Fibroblast of skin of left biceps (primary cell): ENCODE measurements at places on chromosomes 2 and 18.

- DNase-seq, result no peak
These were observed 54.4 kb downstream of the SCN3A start for GRCh38 chr2:165149439-165149838.

DNA sequence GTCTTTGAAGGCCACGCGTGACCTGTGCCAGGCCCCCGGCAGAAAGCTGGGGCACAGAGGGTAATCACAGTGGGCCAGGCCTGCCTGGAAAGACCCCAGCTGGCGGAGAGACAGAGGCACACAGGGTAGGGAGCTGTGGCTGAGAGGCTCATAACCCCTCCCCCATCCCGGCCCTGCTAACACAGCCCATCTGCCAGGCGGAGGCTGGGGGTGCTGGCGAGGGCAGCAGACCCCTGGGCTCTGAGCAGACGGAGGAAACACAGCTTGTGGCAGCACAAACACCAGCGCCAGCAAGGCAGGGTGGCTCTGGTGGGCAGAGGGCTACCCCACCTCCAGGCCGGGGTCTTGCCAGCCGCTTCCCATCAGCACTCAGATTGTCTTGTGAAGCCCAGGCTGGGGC lies 19.0 kb downstream of the HS6ST1 start:
- no peak for DNase-seq

DNA sequence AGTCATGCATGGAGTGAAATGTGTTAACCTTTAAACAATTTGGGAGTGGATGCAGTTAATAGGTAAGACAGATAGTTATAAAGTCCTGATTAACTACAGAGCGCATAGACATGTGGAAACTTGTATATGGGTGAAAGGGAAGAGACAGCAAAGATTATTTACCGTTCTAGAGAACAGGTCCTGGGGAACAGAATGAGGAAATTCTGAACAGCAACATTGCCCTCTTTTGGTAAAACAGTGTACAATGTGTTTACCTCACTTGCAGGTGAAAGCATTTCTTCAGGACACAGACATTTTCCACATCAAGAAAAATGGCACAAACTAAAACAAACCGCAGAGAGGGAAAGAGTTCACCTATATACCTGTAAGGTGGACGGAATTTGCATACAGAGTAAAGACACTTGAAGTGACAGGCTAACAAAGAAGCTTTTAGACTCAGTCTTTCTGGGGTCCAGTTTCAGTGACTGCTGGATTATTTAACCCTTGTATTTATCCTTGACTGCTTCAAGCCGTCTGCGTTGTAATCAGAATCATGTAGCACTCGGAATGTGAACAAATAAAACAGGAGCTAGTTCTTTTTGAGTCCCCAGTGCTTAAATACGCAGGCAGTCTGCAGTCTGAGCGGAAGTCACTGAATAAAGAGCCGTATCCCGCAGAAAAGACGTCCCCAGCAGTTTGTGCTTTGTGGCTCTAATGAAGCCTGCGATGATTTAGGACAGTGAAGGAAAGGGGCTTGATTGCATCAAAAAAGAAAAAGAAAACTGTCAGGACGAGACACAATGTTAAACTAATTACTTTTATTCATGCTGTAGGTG lies 364.8 kb upstream of the GALNT5 start:
- peak; percentile 9 for DNase-seq

DNA sequence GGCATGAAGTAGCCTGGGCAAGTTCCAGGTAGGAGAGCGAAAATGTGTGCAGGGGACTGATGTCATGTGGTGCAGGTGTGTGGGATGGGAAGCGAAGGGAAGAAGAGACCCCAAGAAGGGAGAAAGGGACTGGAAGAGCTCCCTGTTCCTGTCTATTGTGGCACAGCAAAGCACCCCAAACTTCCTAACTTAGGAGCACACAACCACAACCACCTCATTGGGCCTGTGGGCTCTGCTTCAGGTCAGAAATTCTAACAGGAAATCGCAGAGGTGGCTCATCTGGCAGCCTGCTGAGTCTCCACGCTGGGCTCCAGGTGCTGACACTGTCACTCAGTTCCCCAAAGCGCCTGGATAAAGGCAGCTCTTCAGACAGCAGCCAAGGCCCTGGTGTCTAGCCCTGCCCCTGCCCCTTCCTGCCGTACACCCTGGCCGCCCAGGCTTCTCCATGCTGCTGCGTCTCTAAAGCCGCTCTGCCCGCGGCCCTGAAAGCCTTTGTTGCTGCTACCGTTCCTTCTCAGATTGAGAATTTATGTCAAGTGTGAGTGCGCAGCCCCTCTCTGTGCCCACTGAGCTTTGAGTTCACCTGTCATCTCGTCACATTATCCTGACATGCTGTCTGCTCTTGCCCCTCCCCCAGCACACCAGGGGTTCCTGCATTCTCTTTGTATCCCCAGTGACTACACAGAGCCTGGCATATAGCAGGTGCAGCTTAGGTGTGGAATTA lies 140.2 kb upstream of the BCL2L11 start:
- no peak for DNase-seq

DNA sequence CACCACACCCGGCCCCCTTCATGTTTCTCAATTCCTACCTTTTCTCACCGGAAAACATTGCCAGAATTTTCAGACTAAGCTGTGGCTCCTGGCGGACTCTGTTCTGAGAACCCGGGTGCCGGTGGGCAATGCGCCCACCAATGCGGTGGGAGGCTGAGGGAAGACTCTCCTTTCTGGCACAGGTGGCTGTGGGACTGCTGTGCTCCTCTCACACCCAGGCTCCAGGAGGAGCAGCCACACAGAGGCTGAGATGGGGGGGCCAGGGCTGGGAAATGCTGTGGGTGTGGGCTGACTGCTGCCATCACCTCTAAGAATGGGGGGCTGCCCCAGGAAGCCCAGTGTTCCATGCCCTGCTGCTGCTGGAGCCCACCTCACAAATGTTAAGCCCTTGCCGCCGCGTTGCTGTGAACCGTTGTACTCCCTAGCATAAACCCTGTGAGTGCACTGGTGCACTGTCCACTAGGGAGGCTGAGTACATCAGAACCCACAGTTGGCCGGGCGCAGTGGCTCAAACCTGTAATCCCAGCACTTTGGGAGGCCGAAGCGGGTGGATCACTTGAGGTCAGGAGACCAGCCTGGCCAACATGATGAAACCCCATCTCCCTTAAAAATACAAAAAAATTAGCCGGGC lies 152.6 kb downstream of the LDLRAD4 start:
- no peak for DNase-seq

DNA sequence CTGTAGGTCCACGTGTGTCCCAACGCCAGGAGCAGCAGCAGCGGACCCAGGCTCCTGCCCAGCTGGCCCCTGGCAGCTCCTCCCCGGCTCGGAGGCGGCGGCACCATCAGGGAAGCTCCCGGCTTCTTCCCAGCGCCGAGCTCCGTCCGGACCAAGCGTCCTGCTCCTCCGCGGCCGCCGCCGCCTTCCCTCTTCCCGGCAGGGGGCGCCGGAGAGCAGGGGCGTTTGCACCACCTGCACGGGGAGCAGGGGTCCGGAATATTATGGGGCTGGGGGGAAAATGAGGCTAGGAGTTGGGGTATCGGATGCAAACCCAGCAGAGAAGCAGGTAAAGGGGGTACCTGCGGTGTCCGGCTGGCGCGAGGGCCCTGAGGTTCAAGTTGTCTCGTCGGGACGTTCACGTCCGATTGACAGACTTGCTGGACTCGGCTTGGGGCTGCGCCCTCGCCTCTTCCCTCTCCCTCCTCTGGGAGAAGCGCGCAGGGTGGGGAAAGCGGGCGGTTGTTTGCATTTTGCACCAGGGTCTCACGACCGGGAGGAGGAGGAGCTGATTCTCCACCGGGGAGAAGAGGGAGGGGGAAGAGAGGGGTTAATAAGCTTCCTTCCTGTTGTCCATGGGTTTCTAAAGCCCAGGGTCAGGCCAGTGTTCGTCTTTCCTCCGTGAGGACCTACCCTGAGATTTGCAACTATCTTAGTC lies at the start of gene CCBE1:
Gene CCBE1, minus strand, starts transcription at position 188 of the 697 bp plus-strand sequence.
- DNase-seq, result no peak

- no peak for DNase-seq
These were observed 246.4 kb upstream of the PXDN start for GRCh38 chr2:1990724-1991123.

GRCh38 chr2:43327119-43327518 lies 100.7 kb upstream of the ZFP36L2 start:
- no peak for DNase-seq

GRCh38 chr18:46402396-46402795 lies 254.6 kb downstream of the LOXHD1 start:
- DNase-seq, result no peak

DNA sequence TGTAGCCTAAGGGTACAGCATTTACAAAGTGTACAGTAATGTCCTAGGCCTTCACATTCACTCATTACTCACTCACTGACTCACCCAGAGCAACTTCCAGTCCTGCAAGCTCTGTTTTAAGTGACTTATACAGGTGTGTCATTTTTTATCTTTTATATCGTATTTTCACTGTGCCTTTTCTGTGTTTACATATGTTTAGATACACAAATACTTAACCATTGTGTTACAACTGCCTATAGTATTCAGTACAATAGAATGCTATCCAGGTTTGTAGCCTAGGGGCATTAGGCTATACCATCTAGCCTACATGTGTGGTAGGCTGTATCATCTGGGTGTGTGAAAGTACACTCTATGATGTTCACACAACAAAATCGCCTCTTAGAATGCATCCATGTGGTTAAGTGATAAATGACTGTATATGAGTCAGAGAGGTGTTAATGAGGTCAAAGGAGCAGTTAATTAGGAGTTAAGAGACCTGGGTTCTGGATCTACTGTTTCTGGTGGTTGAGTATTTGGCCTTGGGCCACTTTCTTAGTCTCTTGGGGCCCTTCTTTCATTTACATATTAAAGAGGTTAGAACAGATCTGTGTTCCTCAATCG lies 149.1 kb downstream of the GREB1L start:
- DNase-seq, result no peak

GRCh38 chr2:203580844-203581243 lies 45.7 kb upstream of the RAPH1 start:
- DNase-seq, result no peak

- DNase-seq, result no peak
These were observed 16.6 kb upstream of the RPE start for GRCh38 chr2:209985874-209986273.

DNA sequence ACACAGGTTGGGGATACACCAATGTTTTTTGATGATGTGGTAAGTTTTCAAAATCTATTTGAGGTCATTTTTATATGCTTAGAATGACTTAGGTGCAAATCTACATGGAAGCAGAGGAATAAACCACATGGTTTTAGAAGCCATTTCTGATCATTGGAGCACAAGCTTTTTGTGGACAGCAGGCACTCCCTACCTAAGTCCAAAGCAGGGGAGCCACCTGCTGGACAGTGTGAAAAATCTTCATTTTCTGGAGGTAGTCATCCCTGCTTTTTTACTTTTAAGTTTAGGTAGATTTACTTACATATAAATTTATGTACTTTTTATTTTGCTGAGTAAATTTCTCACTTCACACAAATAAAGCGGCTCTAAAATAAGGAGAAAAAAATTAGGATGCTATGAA lies 323.2 kb downstream of the PLCL1 start:
- DNase-seq, result peak; percentile 23

DNA sequence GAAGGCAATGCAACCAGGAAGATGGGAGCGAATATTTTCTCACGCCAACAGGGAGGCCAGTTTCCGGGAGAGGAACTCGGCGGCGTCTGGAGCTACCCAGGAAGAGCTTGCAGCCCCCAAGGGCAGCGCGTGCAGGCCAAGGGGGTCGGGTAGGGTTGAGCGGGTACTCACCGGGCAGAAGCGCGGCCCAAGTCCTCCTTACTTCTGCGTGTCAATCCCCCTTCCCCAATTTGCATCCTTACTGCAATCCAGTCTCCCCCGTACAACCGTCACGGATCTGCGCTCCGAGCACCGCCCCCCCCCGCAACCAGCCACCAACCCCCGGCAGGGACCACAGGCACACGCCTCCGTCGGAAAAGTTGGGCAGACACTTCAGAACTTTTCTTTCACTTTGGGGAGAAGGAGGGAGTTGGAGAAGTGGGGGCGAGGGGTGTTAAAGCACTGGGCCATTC lies 1.3 kb downstream of the ATP8B1 start:
- no peak for DNase-seq

DNA sequence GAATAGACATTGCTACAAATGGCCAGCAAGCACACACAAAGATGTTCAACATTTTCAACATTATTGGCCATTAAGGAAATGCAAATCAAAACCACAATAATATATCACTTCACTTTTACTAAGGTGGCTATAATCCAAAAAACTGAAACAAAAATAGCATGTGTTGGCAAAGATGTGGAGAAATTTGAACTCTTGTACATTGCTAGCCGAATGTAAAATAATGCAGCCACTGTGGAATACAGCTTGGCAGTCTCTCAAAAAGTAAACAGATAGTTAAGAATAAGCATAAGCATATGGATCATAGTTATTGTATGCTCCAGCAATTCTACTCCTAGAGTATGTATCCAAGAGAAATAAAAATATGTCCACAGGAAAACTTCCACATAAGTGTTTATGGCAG lies 192.5 kb downstream of the EN1 start:
- peak; percentile 93 for DNase-seq

DNA sequence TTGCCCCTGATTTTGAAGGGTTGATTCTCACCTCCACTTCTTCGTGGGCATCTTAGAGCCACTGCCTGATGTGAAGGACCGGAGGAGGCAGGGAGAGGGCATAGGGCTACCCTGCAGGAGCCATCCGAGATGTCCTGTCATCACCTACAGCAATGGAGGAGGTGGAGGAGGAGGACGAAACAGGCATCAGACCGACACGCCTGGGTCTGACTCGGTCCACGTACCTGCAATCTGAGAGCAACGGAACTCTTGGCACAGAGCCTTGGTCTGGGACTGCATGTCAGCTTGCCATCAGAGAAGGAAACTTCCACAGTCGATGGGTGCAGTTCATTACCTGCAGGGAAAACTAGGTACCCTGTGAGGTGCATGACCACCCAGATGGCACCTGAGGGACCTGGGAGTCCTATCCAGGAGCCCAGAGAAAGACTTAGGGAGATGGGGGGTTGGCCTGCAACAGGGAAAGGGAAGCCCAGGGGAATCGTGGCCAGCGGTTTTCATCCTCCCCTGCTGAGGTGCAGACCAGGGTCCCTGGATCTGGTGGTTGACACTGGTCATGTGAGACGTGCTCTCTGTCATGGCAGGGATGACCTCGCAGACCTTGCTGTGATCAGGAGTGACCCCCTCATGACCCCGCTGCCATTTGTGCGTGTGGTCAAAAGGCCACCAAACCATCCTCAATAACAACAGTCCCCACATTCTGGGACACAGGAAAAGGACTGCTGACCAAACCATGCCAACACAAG lies 190.8 kb downstream of the SEPTIN10 start:
- no peak for DNase-seq

DNA sequence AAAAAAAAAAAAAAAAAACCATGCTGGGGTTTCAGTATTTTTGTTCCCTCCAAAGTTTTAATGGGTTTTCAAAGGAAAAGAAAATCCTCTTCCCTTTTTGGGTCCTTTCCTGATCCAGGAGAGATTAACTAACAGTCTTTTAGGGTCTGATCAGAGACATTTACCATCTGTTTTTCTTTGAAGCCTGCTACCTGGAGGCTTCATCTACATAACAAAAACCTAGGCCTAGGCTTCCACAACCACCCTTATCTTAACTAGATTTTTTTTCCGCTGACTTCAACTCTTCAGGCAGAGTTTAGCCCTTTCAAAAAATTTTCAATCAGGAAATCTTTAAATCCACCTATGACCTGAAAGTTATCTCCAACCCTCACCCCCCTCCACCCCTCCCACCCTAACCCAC lies 154.7 kb downstream of the MBD2 start:
- no peak for DNase-seq

- DNase-seq, result no peak
These were observed 646 bp downstream of the ALS2 start for GRCh38 chr2:201779901-201780673.

GRCh38 chr2:236403811-236404210 lies 139.6 kb upstream of the ASB18 start:
- DNase-seq, result no peak
